CD8-positive, alpha-beta memory T cell (primary cell): ENCODE measurements at places on chromosomes 4 and X. TPM values are rescaled to one million over a fixed set of nuclear protein-coding genes. Genes with fewer than 3 reads are reported as not detected.

TMEM47 gene
- not detected for total RNA-seq

- H3K27ac ChIP-seq = no peak overlapping the region
- H3K27me3 ChIP-seq = no peaks in the 10 kb centered on the region
- no peak for DNase-seq
- no peaks in the 10 kb centered on the region for H3K4me1 ChIP-seq
Measured at GRCh38 chr4:15711762-15712161, 8.9 kb downstream of the BST1 start.

DNA sequence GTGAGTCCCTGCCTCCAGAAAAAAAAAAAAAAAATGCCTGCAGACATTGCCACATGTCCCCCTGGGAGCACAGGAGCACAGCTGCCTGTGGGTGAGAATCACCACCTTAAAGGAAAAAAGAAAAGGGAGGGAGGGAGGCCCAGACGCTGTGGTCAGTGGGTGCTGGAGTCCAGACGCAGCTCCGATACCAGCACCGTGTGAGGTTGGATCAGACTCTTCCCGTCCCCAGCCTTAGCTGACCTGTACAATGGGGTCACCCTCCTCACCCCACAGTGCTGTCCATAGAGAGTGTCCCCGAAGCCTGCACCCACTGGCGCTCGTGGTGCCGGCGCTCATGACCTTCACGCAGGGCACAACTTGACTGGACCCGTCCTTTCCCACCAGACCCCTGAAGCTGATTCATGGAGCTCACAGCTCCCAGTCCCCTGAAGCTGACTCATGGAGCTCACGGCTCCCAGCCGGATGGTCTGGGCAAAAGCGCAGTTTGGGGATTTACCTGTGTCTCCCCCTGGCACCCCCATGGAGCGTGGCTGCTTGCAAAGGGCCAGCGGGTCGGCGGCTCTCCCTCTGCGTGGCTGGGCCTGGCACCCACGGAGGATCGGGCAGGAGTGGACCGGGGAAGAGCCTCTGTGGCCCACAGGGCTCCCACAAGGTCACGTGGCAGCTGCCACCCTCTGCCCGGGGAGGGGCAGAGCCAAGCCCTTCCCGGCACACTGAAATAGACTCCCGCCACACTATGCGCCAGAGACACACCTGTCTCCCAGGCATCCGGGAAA is 31.4 kb downstream of the ABLIM2 start:
- no peaks in the 10 kb centered on the region for H3K4me1 ChIP-seq
- DNase-seq = no peak
- H3K27ac ChIP-seq = no peak overlapping the region
- H3K27me3 ChIP-seq = no peaks in the 10 kb centered on the region
- H3K4me3 ChIP-seq = no peak overlapping the region

GRCh38 chr4:189202869-189203271 is 737.8 kb upstream of the FRG1 start:
- no peak overlapping the region for H3K4me3 ChIP-seq
- H3K36me3 ChIP-seq = no peaks in the 10 kb centered on the region

- no peak for DNase-seq
- no peaks in the 10 kb centered on the region for H3K4me1 ChIP-seq
- no peak overlapping the region for H3K27ac ChIP-seq
- H3K27me3 ChIP-seq = no peaks in the 10 kb centered on the region
- H3K4me3 ChIP-seq = no peak overlapping the region
- H3K36me3 ChIP-seq = no peaks in the 10 kb centered on the region
Measured at GRCh38 chr4:167025670-167026069, 208.6 kb downstream of the SPOCK3 start.

- H3K27me3 ChIP-seq = no peaks in the 10 kb centered on the region
- no peaks in the 10 kb centered on the region for H3K36me3 ChIP-seq
- H3K27ac ChIP-seq = no peak overlapping the region
- DNase-seq = no peak
- H3K4me3 ChIP-seq = no peak overlapping the region
Measured at GRCh38 chr4:100569196-100569595, 51.4 kb upstream of the EMCN start.
